Body of pancreas (tissue), 4 donors: ENCODE measurements at places on chromosomes 13 and 19.

- DNase-seq: no peak
These were observed 23.4 kb downstream of the DGKH start for GRCh38 chr13:42071672-42072419.

GRCh38 chr19:9323557-9323918, 441 bp upstream of the ZNF559 start:
- DNase-seq: peak; percentile 55

GRCh38 chr19:15247107-15248014, 15.1 kb upstream of the EPHX3 start:
- DNase-seq: no peak

- no peak for DNase-seq
These were observed 216.9 kb downstream of the DNAJC15 start for GRCh38 chr13:43240278-43240677.

DNA sequence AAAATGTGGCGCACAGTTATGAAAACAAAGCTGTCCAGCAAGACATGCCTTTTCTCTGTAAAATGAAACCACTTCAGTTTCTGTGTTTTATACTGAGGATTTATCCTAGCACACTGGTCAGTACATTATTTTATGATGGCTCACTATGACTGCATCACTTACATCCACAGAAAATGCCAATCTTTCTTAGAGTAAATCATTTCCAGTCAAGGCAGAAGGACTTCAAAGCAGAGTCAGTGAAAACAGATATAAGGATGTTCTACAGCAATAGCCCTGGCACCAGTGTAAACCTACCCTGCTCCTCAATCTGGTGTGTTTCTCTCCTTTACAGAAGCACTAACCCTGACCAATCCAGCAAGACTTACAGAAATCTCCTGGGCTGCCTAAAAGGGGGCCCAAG, 473.5 kb downstream of the GPC6 start:
- no peak for DNase-seq

DNA sequence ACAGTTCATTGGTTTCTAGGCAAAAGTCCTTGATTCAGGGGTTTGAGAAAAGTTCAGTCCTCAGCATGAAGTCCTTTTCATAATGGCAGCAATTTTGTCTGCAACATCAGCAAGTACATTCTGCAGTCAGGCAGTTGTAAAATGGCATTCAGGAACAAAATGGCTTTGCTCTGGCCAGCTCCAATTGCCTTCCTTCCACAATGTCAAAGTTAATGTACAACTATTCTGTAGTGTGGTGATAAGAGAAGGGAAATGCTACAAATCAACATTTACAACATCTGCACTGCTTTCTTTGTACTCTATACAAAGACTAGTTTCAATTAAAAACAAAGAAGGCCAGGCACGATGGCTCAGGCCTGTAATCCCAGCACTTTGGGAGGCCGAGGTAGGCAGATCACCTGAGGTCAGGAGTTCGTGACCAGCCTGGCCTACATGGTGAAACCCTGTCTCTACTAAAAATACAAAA, 1.8 kb upstream of the NEK3 start:
- DNase-seq: no peak

GRCh38 chr13:104584481-104584880, 1518.3 kb upstream of the SLC10A2 start:
- no peak for DNase-seq

GRCh38 chr19:5829567-5830310, 9.8 kb downstream of the FUT6 start:
- no peak for DNase-seq

- DNase-seq: no peak
These were observed 89.9 kb upstream of the MAB21L1 start for GRCh38 chr13:35566340-35566739.

DNA sequence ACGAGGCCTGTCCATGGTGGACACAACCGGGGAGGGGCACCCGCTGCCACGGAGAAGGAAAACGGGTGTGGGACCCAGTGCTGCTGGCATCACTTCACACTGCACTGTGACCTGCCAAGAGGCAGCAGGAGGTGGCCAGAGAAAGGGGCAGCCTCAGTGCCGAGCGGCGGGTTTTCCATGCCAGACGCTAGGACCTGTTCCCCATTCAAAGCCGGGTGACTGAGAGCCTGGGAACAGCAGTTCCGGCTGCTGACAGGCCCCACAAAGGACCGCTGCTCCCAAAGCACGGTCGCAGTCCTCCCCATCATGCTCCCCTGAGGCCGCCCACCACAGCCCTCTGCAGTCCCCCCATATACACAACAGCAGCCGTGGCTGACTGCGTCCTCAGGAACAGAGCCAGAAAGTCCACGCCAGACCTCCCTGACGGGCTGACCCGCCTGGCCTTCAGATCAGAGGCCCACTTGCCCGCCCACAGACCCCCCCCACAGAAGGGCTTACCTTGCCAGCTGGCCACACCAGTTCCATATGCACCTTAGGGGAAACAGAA, 5.4 kb downstream of the AKAP8 start:
- DNase-seq: no peak

- peak; percentile 53 for DNase-seq
These were observed 591 bp downstream of the DEDD2 start for GRCh38 chr19:42216653-42217519.

GRCh38 chr13:38210928-38211596, 138.6 kb upstream of the UFM1 start:
- no peak for DNase-seq

- no peak for DNase-seq
These were observed 54.7 kb upstream of the WASF3 start for GRCh38 chr13:26502826-26503225.

DNA sequence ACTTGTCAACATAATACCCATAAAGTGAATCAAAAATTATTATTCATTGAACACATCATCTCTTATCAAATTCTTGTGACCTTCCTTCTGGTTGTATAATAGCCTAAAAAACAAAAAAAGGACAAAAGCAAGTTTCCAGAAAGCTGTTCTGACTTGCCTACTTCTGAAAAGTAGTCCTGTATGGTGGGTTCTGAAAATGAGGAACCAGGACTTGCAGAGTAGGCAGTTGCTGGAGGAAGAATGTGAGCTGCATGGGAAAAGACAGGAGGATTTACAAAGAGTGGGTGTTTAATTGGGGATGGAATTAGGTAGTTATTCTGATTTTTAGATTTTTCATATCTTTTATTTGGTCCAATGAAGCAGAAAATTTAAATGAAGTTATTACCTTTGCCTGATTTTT, 56.7 kb downstream of the RCBTB2 start:
- DNase-seq: no peak

- DNase-seq: peak; percentile 66
These were observed 5.1 kb upstream of the ZNF77 start for GRCh38 chr19:2949939-2950285.

GRCh38 chr13:57418067-57418677, 213.4 kb upstream of the PCDH17 start:
- DNase-seq: no peak

GRCh38 chr13:109162248-109163036, 533.0 kb downstream of the MYO16 start:
- DNase-seq: no peak

DNA sequence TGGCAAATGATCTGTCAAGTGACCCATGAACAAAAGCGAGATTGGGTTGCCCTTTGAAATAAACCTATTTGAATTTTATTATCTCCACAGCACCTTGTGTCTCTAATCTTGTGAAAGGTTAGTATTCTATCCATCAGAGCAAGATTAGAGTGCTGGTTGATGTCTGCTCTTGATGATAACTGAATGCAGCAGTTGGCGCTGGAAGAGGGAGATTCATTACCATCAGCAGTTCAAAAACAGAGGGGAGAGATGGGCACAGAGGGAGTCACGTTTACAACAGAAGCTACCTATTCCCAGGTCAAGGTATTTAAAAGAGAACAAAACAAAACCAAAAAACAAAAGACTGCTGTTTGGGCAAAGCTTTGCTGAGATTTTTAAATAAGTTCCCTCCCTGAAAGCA, 588.1 kb downstream of the GPC6 start:
- no peak for DNase-seq

- no peak for DNase-seq
These were observed 35.2 kb upstream of the MIR17HG start for GRCh38 chr13:91312324-91312723.

DNA sequence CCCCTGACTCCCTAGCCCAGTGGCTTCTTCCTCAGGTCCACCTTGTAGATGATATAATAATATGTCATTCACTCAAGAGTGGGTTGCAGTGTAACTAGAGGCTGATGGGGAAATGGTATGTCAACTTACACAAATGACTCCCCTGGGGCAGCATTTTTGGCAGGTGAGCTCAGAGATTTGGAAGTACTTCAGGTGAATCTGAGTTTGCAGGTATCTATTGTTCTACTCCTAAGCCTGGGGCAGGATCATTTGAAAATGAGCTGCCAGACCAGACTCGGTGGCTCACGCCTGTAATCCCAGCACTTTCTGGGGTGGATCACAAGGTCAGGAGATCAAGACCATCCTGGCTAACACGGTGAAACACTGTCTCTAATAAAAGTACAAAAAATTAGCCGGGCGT, 11.6 kb upstream of the CNMD start:
- no peak for DNase-seq

DNA sequence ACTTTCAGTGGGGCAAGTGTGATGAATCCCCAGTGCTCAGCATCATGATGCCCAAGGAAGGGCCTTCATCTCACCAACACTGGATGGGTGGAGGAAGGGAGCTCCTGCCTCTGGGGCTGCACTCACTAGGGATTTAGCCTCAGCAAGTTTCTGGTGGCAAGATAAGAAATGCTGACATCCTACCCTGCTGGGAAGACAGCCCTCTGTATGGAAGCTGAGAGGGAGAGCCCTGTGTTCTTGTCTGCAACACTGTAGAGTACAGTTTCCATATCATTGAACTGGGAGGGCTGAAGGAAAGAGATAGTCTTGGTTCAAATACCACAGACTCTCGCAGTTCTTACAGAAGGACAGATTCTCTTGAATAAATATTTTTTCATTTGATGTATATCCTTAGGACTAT, 7.3 kb upstream of the ZNF460 start:
- DNase-seq: no peak

DNA sequence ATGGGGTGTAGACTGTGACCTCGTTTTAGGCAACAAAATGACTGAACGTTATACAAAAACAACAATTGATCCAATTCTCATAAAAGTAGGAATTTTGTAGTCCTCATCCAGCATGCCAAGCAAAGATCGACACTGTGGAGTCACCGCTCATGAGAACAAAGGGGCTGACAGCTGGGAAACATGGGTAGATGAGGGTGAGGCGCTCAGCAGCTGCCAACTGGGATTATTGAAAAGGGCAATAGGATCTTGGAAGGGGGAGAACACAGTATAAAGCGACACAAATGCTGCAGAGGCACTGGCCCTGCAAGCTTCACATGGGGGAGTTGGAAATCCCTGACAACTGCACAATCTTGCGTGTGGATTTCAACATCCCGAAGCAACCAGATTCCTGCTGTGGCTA, 5.4 kb upstream of the ZNF765 start:
- no peak for DNase-seq

DNA sequence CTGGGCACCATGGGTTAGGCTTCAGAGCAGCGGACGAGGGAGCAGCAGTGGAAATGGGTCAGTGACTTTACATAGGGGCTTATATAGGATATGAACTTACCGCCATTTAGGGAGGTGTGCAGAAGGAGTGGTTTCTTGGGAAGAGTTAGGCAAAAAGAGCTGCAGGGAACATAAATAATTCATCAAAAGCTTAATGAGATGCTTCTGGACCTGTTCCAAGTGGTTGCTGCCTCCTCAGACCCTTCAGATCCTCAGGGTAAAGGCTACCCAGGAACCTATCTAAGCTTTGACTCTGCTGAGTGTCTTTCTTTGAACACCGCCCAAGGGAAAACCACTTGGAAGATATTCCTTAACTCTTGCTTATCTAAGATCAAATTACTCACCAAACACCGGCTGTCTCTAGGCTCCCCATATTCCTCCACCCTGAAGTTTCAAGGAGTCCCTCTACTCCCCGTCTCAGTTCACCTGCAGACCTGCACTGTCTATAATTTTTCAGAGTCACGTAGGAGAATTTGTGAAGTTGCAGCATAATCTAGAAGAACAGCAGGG, at the start of gene IGFL4:
TSS of gene IGFL4 (minus strand) at position 51 of the 549 bp plus-strand sequence. CDS start at position 11, 40 bp downstream.
- DNase-seq: no peak

DNA sequence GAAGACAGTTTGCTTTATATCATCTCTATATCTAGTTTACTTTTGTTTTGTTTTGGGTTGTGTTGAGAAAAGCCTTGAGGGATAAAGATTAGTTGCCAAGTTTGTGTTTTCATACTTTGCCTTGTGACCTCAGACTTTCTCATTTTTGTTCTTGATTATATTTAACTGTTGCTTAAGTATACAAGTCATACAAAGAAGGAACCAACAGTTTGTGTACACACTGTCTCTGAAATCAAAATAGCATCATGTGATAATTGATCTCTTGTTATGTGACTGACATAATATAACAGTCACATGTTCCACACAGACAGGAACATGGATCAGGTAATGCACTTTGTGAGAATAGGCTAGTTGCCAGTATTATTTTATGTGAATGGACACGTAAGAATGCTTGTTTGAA, 70.8 kb downstream of the SHISA2 start:
- no peak for DNase-seq

DNA sequence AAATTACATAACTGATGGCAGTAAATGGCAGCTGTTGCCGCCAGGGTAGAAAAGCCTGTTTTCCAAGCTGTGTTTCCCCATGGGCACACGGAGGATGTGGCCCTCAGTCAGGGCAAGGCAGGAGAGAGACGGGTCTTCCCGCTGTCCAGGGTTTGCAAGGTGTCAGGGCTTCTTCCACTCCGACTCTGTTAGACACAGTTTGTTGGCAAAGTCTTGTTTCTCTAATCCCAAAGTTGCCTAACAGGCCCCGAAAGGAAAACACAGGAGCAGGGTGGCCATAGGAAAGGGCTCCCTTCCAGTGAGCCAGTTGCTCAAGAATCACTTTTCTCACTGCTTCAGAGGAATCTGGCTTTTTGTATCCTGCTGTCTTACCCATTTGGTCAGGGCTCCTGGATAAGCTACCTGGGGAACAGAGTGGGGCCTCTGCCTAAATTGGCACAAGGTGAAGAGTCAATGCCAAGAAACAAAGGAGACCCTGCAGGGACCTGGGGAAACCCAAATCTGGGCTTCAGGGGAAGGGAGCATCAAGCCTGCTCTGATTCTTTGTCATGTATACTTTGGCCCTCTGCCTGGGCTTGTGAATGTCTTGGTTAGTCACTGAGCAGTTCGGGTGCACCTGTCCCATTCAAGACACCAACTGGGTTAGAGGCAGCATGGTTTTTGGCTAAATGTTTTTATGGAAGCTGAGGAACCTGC, 29.0 kb upstream of the CXCL17 start:
- DNase-seq: peak; percentile 29

DNA sequence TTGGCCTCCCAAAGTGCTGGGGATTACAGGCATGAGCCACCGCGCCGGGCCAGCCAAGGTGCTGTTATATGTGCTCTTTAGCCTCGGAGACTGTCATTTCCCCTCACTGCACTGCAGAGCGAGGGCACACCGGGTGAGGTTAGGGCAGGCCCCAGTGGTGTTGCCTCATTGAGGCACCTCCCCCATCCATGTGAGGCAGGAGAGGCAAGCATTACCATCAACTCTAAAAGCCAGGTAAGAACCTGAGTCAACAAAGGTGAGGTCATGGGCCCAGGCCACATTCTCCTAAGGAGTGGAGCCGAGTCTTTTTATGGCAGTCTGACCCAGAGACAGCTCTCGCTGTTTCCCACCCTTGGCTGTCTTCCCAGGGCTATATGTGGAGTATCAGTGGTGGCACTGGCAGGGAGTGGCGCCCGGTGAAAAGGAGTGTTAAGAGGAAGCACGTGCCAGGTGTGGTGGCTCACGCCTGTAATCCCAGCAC, 10.9 kb downstream of the B3GNT8 start:
- DNase-seq: no peak
